ENCODE measurements at places on chromosomes 6 and 20. TPM values are rescaled to one million over a fixed set of nuclear protein-coding genes. Genes with fewer than 3 reads are reported as not detected.
A peak's percentile ranks its signal among the peaks of the same experiment; 100 is the strongest.

Gene FERMT1
- 0.20 TPM for total RNA-seq

DNA sequence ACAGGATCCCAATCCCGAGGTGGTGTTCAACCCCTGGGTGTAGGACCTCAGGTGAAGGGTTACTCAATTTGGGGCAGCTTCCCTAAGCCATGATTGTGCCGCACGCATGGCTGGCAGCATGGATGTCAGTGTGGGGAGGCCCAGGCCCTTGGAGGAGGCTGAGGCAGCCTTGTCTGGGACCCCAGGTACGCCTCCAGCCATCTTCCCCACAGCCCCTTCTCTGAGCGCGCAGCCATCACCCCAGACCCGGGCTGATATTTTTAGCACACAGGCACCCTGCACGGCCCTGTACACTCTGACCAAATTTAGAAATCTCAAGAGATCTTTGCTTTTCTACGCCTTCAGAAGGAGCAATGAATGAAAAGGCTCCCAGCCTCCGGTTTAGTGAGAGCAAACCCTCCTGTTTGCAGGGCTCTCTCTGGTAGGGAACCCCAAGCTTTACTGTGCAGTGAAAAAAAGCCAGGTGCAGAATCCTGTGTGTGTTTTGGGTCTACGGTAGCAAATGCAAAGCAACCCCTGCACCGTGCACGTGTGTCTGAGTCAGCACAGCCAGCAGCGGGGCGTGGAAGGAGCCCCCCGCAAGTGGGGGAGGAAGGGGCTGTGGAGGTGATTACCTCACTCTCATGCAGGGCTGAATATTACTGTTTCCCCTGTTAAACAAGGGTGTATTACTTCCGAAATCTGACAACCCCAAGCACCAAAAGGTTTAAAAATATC, 44.3 kb downstream of the CTCFL start:
- no peak overlapping the region for H3K27ac ChIP-seq
- H3K4me1 ChIP-seq: peaks cover 26% of the 10 kb centered on the region
- peak; percentile 30 for DNase-seq
- H3K4me3 ChIP-seq: no peak overlapping the region
- peaks cover 23% of the 10 kb centered on the region for H3K27me3 ChIP-seq
- no peaks in the 10 kb centered on the region for H3K36me3 ChIP-seq

DNA sequence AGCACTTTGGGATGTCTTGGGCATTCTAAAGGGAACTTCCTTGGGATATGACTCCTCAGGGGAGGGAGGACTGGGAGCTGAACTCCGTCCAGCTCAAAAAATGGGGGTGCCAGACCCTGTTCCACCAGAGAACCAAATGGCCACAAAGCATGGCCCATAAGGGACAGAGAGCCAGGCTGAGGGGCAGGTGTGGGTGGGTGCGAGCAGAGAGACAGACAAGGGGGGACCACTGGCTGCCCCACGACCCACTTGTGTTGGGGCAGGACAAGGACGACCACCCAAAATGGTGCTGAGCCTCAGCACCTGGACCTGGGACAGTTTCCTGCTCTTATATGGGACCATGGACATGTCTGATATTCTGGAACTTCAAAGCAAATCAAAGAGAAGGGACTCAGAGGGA, 148.2 kb upstream of the MLN start:
- no peak overlapping the region for H3K27ac ChIP-seq
- no peak overlapping the region for H3K4me3 ChIP-seq
- peaks cover 26% of the 10 kb centered on the region for H3K27me3 ChIP-seq
- H3K4me1 ChIP-seq: no peaks in the 10 kb centered on the region
- H3K36me3 ChIP-seq: no peaks in the 10 kb centered on the region

DNA sequence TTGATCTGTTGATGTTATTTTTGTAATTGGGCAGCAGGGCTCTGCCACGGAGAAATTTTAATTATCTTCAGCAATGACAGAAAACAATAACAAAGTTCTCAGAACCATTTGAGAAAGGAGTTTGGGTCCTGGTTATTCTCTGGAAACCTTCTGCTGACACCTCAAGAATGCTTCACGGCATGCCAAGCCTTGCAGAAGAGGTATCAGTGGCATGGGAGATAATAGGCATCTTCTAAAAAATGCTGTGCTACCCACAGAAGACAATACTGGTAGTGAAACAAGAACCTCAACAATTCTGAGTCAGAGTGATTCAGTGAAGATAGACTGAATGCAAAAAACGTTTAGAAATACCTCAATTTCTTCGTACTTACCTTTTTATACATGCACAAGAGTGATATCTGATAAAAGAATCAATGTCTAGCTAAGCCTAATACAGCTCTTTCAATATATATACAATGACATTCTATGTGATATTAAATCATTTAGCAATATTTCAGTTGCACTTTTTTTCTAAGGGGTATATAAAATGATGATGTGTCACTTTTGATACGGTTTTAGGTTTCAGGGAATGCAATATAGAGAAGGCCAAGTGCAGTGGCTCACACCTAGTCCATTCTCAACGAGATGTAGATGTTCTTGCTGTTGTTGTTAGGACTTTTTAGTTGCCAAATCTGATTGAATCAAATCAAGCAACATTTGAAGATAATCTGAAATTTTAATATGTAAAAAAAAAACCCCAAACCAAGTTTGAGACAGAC, 110.4 kb upstream of the COL21A1 start:
- H3K4me1 ChIP-seq: no peaks in the 10 kb centered on the region
- H3K27ac ChIP-seq: no peak overlapping the region
- H3K4me3 ChIP-seq: no peak overlapping the region
- H3K36me3 ChIP-seq: no peaks in the 10 kb centered on the region
- H3K27me3 ChIP-seq: no peaks in the 10 kb centered on the region

DNA sequence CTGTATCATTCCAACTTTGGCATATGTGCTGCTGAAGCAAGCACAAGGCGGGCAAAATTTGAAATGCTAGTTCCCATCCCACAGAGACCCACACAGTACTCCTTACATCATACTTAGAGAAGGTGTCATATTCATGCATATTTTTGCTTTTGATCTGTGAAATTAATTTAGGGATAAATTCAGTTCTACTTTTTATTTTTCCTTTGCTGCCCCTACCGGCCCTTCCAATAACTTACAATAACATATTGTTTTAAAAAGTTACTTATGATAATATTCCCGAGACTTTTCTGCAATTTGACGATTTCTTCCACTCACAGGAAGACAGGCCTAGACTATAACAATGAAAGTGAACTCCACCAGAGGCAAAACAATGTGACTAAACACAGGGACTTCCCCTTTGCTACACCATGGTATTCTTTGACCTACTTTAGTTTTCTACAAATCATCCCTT, 35.0 kb downstream of the SESN1 start:
- no peaks in the 10 kb centered on the region for H3K27me3 ChIP-seq
- no peak for DNase-seq
- peak overlapping the region; percentile 87 for H3K27ac ChIP-seq
- no peak overlapping the region for H3K4me3 ChIP-seq
- peaks cover 14% of the 10 kb centered on the region for H3K4me1 ChIP-seq
- no peaks in the 10 kb centered on the region for H3K36me3 ChIP-seq

Gene SUN5
- total RNA-seq: not detected

DNA sequence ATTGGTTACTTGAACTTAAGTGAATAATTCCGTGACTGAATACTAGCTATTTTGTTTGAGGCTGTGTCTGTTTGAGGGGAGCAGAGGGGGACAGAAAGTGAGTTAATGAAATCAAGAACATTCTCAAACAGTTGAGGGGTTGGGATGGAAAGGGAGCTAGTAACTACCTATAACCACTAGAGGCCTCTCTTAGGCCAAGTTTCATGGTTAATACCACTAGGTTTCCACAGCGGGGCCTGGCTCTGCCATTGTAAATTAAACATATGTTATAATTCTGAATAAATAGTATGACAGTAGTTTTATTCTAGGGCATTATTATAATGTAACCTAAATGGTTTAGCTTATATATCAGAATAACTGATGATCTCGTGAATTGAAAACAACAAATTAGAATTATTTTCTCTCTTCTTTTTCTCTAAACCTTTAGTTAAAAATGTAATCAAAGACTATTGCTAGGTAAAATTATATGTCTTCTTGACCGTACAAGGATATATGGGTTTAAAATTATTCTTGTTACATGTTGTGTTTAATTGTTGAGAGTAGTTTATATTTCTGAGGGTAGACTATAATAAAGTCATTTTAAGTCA, 108.1 kb downstream of the BCKDHB start:
- peak; percentile 5 for DNase-seq
- no peaks in the 10 kb centered on the region for H3K4me1 ChIP-seq
- no peak overlapping the region for H3K4me3 ChIP-seq
- no peaks in the 10 kb centered on the region for H3K27me3 ChIP-seq
- no peak overlapping the region for H3K27ac ChIP-seq

Gene SMOC2
- total RNA-seq: 0.06 TPM

Gene ZNF334
- total RNA-seq: 0.14 TPM

DNA sequence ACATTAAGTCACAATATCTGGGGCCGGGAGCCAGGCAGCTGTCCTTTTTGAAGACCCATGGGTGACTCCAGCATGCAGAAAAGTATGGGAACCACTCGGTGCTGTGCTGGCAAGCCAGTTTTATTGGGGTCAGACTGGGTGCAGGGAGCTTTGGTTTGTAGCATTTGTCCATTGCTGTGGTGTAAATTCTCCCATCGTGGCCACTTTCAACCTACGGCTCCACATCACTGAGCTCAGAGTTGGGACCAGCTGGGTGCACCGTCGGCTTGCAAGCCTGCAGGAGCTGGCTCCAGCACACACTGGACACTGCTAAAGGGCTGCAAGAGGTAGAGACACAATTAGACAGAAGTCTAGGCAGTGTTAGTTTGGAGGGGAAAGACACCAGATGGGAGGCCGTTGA, 66.9 kb downstream of the SYNJ2 start:
- peaks cover 10% of the 10 kb centered on the region for H3K36me3 ChIP-seq
- DNase-seq: no peak
- H3K27ac ChIP-seq: no peak overlapping the region
- peaks cover 12% of the 10 kb centered on the region for H3K4me1 ChIP-seq
- H3K27me3 ChIP-seq: no peaks in the 10 kb centered on the region
- no peak overlapping the region for H3K4me3 ChIP-seq

DNA sequence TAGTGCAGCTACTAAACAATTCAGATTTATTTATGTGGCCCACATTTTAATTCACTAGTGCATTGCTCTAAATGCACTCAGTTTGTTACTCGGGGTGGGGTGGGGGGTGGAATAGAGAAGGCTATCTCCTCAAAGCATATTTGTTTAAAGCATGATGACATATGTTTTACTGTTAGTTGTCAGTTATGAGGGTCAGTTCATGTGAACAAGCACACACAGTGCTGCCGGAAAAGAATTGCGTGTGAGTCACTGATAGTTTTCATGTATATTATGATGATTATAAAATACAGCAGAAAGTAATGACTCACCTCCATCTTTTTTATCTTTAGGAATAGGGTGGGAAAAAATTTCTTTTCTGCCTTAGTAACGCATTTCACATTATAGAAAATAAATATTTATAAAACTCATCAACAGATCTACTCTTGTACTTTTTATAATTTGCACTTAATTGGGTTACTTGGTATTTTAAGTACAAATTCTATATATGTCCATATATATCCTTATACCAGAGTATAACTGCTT, 42.2 kb upstream of the STXBP5 start:
- no peaks in the 10 kb centered on the region for H3K27me3 ChIP-seq
- no peak for DNase-seq
- H3K36me3 ChIP-seq: no peaks in the 10 kb centered on the region
- H3K4me1 ChIP-seq: no peaks in the 10 kb centered on the region

- peak; percentile 6 for DNase-seq
- peaks cover 33% of the 10 kb centered on the region for H3K4me1 ChIP-seq
- no peaks in the 10 kb centered on the region for H3K27me3 ChIP-seq
- H3K27ac ChIP-seq: peak overlapping the region; percentile 37
These were observed 120.8 kb downstream of the BACH2 start for GRCh38 chr6:90175627-90176538.

GRCh38 chr20:59010995-59011873, 4.2 kb upstream of the CTSZ start:
- no peak overlapping the region for H3K27ac ChIP-seq
- H3K4me1 ChIP-seq: peaks cover 30% of the 10 kb centered on the region
- DNase-seq: no peak
- no peaks in the 10 kb centered on the region for H3K36me3 ChIP-seq
- peaks cover 8% of the 10 kb centered on the region for H3K27me3 ChIP-seq

GRCh38 chr20:11316244-11316643, 601.4 kb upstream of the BTBD3 start:
- no peaks in the 10 kb centered on the region for H3K36me3 ChIP-seq
- DNase-seq: no peak
- H3K27me3 ChIP-seq: no peaks in the 10 kb centered on the region
- H3K27ac ChIP-seq: no peak overlapping the region

DNA sequence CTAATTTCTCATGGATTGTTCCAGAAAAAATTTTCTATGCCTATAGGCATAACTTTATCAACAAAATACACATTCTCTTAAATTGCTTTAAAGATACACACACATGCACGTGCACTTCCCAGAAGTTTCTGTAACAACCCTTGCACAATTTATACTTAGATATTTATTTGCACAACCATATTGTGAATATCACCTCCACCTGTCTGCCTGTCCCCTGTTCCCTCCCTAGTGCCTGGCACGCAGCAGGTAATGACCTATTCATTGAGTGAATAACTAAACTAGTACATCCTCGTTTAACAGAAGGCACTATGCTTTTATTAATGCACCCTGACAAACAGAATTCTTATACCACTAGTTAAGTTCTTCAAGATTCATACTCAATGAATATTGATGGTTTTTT, 198.9 kb downstream of the BCAS1 start:
- peaks cover 58% of the 10 kb centered on the region for H3K4me1 ChIP-seq
- H3K27me3 ChIP-seq: no peaks in the 10 kb centered on the region
- peak overlapping the region; percentile 82 for H3K27ac ChIP-seq
- no peaks in the 10 kb centered on the region for H3K36me3 ChIP-seq
- no peak overlapping the region for H3K4me3 ChIP-seq
- no peak for DNase-seq

- H3K36me3 ChIP-seq: no peaks in the 10 kb centered on the region
- no peak overlapping the region for H3K27ac ChIP-seq
- no peak for DNase-seq
- no peaks in the 10 kb centered on the region for H3K4me1 ChIP-seq
These were observed 9.7 kb downstream of the CNBD2 start for GRCh38 chr20:35978041-35978513.

DNA sequence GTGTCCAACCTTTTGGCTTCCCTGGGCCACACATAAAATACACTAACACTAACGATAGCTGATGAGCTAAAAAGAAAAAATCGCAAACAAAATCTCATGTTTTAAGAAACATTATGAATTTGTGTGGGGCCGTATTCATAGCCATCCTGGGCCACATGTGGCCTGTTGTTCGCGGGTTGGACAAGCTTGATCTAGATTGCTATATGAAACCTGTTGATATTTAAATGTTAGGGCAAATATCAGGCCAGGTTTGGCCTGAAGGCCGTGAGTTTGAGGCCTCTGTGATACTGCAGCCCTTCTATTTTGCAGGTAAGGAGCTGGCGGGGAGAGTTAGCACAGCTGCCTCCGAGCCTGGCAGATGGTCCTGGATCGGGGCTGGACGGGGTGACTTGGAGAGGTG, 99.0 kb downstream of the CEBPB start:
- H3K4me1 ChIP-seq: no peaks in the 10 kb centered on the region
- H3K27ac ChIP-seq: no peak overlapping the region
- no peaks in the 10 kb centered on the region for H3K36me3 ChIP-seq
- no peaks in the 10 kb centered on the region for H3K27me3 ChIP-seq
- no peak for DNase-seq
- H3K4me3 ChIP-seq: no peak overlapping the region

GRCh38 chr6:56695702-56696101, 53.0 kb upstream of the DST start:
- no peak overlapping the region for H3K27ac ChIP-seq
- H3K36me3 ChIP-seq: no peaks in the 10 kb centered on the region
- no peaks in the 10 kb centered on the region for H3K27me3 ChIP-seq
- DNase-seq: no peak

Gene HSPA1L
- 2.8 TPM for total RNA-seq

Gene ARMC12
- total RNA-seq: 0.63 TPM
